ENCODE measurements at places on chromosomes 12 and 14.

DNA sequence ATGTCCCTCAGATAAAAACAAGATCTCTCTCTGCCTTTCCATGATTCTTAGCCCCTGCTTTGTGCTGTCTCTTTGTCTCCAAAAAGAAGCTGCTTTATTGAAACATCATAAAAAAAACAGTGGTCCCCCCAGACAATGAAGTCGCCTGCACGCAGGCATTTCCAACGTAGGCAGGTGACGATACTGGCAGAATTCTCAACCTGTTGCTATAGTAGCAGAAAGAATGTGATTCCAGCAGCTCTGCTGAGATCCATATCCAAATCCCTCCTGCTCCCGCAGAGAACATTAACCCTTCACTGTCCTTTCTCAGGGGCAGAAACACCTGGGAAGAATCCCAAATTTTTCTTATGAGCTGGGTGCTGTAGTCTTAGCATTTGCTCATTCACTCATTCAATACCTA, 84.8 kb downstream of the STON2 start:
- no peak for DNase-seq

DNA sequence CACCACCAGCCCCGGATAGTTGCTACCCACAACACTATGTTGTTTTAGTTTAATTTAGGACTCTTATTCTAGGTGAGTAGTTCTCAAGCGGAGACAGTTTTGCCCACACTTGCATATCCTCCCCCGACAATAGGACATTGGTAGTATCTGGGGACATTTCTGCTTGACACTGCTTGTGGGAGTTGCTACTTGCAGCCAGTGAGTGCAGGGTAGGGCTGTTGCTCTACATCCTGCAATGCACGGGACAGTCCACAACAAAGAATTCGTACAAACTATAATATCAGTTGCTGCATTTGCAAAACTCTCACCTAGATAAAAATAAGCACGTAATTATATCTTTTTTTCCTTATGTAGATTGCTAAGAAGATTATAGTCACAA, 111.8 kb upstream of the DNM1L start:
- no peak for DNase-seq

DNA sequence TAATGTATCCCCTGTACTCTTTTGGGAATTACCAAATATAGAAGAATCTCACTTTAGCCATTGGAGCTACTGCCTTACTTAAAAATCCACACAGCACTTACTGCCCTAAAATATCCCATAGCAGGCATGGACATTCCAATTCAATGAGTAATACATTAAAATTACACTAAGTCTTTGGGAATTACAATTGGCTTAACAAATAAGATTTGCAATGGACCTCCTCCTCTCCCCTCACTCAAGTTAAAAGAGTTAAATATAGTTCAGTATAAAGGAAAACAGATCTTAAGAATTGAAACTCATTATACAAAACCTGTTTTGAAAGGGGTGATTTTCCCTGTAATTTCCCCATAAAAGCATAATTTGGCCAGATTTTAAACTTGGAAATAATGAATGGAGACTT, 477.1 kb downstream of the SLC16A7 start:
- DNase-seq, result no peak

- no peak for DNase-seq
These were observed 1.2 kb downstream of the SOX5 start for GRCh38 chr12:23948291-23948690.

GRCh38 chr14:85607651-85608081, 77.7 kb downstream of the FLRT2 start:
- DNase-seq, result no peak

- no peak for DNase-seq
These were observed 87.6 kb upstream of the PRB2 start for GRCh38 chr12:11482955-11483354.

DNA sequence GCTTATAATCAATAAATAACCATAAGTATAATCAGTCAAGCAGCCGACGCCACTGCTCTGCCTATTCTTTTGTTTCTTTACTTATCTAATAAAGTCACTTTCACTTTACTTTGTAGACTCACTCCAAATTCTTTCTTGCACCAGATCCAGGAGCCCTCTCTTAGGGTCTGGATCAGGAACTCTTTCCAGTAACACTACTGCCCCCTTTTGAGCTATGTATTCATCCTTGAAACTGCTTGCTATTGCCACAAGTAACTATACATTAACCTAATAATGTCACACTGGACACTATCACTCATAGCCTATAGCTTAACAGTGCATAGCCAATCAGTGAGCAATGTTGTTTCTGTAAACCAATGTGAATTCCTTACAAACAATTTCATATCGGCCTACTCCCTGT, 2.8 kb upstream of the NID2 start:
- DNase-seq, result no peak

DNA sequence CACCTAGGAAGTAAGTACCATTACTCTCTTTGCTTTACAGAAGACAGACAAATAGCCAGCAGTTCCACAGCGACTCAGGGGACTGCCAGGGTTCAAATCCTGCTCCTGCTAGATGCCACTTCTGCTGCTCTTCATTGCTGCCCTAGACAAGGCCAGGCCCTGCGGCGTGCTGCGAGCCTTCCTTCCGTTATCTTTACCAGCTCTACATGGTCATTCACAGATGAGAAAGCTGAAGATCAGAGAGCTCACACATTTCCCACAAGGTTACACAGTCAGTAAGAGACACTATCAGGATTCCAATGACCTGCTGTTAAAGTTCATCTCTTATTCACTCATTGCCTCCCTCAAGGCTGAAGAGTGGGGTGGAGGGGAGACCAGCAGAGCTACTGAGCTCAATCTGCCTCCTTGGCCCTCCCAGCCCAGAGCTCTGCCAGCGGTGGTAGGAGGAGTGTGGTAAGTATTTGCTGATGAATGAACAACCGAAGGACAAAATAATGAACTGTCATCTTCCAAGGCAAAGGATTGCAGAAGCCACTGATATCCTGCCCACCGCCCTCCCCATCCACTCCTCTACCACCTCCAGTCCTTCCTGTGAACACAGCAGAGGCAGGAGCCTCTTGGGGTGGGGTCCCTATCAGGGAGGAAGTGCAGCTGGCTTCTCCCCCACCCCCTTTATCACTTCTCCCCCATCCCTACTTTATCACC, 14.6 kb upstream of the HDAC7 start:
- no peak for DNase-seq

DNA sequence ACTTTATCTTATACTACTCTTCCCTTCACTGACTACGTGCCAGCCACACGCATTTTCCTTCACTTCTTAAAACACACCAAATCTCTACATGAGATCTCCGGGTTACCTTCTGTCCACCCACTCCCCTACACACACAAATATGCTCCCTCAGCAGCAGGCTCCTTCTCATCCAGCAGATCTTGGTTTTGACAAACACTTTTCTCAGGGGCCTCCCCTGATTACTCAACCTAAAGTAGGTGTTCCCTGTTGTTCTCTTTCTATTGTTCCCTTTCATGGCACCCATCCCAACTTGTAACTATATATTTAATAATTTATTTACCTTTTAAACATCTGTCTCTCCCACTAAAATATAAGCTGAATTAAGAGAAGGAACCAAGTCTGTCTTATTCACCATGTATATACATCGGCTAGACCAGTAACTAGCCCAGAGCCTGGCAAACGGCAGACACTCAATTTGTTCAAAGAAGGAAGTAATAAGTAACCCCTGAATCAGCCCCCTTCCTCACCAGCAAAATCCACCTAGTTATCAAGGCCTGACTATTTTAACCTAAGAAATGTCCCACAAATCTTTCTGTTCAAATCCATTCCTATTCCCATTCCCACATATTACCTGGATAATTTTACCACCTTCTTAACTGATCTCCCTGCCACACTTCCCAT, 2.7 kb downstream of the C2CD5 start:
- no peak for DNase-seq

- DNase-seq, result no peak
These were observed 48.9 kb upstream of the POC1B start for GRCh38 chr12:89574736-89575208.

DNA sequence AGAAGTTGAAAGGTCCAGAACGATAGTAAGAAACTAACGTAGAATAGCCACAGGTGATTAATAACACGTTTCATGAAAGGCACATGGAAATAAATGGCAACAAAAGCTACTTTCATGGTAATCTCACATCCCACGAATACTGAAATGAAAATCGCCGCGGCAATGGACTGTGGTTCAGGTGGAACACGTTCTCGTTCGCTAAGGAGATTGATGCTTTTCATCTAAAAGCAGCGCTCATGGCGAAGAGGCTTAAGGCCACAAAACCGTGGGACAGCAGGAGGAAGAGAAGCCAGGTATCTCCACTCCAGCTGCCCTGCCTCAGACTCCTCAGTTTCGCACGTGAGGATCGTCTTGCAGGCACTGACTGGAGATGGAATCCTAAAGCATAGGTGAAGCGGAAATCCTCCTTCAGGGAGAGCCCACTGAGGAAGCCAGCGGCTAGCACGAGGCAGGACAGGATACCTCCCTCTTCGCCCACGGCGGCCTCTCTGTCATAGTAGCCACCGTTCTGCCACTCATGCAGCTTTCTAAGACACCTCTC, 696 bp upstream of the GPHN start:
- no peak for DNase-seq

- DNase-seq, result peak; percentile 75
These were observed 41.6 kb downstream of the UBE3B start for GRCh38 chr12:109518820-109519665.

DNA sequence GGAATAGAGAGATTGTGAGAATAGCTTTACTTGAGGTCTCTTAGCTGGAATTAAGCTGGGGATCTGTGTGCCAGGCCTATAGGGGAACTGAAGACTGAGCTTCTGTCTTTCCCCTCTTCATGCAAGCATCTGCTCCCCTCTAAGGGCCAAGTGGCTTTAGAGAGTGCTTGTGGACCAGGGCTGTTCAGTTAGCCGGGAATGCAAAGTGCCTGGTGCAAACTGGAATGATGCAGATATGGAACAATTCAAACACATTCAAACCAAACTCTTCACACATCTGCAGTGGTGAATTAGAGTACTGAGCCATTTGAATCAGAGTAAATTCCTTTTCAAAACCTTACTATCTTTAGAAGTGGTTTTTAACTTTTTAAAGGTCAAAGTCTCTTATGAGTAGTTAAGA, 99.0 kb downstream of the LIN7A start:
- DNase-seq, result no peak

GRCh38 chr12:99649551-99649950, 2.0 kb downstream of the GARIN6 start:
- DNase-seq, result no peak

- DNase-seq, result no peak
These were observed 15.0 kb upstream of the FOXG1 start for GRCh38 chr14:28751467-28752058.

DNA sequence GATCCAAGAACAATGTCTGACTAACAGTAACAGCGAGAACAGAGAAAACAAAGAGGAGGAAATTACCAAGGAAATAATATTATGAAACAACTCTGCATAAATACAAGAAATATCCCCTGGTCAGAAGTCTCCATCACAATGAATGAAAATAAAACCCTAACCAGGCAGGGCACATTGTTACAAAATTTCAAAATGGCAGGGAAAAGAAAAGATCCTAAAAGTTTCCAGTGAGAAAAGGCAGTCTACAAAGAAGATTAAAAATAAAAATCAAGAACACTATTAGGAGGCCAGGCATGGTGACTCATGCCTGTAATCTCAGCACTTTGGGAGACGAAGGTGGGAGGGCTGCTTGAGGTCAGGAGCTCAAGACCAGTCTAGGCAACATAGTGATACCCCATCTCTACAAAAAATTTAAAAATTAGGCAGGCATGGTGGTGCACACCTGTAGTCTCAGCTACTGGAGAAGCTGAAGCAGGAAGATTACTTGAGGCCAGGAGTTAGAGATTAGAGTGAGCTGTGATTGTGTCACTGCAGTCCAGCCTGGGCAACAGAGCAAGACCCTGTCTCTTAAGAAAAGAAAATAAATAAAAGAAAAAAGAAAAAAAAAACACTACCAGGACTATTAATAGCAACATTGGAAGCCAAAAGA, 47.8 kb downstream of the FERMT2 start:
- no peak for DNase-seq

DNA sequence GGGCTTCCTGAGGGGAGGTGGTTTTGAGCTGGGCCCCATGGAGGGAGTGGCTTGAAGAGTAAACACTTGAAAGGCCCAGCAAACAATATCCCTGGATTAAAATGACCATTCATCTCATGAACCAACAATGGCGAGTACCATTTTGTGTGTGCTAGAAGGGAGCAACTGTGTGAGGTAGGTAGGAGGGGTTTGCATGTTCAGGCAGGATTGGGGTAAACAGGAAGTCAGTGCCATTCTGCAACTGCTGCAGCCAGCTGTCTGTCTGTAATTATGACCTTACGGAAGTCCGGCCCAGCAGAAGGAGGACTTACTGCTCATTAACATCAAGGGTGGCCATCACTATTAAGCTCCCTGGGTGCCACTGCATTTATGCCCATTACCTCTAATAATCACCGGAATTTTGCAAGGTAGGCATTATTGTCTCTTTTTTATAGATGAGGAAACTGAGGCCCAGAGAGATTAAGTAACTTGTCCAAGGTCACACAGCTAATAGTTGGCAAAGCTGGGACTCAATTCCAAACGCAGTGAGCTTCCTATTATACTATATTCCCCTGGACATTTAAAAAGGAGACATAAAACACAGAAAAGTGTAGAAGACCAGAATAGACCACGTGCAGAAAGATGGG, 16.6 kb upstream of the IFI27L2 start:
- DNase-seq, result no peak

- DNase-seq, result no peak
These were observed 24.3 kb downstream of the UBR7 start for GRCh38 chr14:93231129-93231979.

DNA sequence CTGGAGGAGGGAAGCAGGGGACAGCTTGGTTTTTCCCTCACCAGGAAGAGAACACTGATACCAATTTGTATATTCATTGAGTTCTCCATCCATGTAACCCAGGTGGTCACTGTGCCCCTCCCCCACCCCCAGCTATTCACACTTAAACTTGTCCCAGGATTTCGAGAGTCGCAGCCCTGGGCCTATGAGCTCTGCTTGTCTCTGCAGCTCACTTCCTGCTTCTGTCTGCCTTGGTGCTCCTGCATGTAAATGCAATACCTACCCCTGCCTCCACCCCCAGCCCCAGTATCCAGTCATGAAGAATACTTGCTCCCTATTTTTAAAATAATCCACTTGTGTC, 452.2 kb downstream of the BCL11B start:
- DNase-seq, result no peak

- no peak for DNase-seq
These were observed 20.6 kb upstream of the CPM start for GRCh38 chr12:68953536-68953935.

GRCh38 chr12:72296389-72296788, 24.2 kb downstream of the TRHDE start:
- DNase-seq, result no peak
